Bronchial epithelial cell (primary cell): ENCODE measurements at places on chromosomes 16 and 17.

DNA sequence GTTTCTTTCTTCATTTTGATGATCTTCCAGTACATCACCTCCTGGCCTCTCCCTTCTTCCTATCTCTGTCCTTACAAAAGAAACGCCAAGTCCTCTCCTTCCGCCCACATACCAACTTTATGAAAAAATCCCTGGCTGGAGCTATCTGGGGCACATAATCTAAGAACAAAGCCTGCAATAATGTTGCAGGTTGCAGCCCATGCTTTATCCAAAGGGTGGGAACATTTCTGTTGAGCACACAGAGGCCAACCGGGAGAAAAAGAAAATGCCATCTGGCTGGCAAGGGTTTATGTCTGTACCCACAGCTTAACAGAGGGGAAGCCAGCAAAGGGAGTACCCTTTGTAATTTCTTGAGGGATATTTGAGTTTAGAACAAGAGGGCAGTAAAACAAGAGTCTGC is 409.6 kb downstream of the SOX9 start:
- DNase-seq = no peak

DNA sequence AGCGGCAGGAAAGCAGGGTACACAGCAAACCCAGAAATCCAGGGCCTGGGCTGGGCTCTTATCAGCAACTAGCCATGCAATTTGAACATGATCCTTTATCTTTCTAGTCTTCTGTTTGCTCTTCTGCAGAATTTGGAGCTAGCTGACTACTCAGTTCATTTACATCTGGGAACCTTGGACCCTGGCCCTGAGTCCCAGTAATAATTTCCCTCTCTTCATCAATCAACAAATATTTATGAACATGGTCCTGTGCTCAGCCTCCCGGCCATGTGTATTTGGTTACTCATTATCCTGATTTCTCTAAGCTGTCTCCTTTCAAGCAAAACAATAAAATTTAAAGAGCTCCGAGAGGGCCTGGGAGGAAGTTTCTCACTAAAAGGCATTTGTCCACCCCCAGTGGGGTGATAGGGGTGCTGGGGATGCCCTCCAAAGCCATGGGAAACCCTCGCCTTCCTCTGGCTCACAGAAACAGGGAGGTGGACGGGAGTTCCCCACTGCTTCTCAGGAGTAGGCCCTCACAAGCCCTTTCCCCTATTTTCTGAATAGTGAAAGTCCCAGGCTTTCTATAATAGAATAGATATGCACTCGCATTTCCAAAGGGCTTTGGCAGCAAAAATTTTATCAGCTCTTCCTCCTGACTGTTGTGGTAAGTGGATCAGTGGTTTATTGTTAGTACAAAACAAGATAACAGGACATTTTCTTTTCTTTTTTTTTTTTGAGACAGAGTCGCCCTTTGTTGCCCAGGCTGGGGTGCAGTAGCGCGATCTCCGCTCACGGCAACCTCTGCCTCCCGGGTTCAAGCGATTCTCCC is 6.9 kb upstream of the WDR59 start:
- no peak for DNase-seq

- no peak for DNase-seq
These were observed 2166.6 kb downstream of the TP53TG3F start for GRCh38 chr16:35626041-35626440.

GRCh38 chr16:74591876-74592650 is 14.9 kb downstream of the GLG1 start:
- no peak for DNase-seq

- peak; percentile 52 for DNase-seq
These were observed 27.3 kb downstream of the TBC1D16 start for GRCh38 chr17:80008383-80008840.

DNA sequence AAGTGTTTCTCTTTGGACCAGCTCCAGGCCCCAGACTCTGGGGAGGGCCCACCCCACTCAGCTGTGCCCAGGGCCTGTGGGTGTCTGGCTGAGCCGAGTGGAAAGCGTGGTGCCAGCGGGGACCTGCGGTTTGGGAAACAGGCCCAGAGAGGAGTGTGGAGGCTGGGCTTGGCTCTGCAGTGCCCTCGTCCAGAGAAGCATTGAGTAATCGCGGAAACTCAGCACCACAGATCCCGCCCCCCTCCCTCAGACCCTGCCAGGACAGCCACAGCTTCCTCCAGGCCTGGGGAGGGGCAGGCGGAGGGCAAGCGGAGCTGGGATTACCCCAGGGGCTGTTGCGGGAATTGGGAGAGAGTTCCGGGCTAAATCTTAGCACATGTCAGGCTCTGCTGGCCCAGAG is 14.6 kb upstream of the PITPNA start:
- DNase-seq = peak; percentile 85

DNA sequence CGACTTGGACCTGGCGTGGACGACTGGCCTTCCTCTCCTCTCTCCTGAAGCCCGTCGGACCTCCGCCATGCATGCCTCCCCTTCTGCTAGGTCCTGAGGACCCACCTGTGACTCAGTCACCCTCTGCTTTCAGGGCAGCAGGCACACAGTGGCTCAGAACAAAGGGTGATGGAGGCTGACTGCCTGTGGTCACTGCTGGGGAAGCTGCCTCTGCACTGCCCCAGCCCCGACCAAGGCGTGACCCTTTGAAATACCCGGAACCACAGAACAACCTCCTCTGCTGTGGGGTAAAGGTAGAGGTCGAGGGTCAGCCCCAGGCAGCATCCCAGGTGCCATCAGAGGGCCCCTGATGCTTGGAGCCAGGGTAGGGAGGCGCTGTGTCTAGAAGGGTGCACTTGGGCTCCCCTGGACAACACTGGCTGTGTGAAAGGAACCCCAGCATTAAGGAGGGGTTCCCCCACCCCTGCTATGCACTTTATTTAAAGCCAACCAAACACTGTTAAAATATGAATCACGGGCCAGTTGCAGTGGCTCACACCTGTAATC is 12.5 kb upstream of the SLC4A1 start:
- no peak for DNase-seq

DNA sequence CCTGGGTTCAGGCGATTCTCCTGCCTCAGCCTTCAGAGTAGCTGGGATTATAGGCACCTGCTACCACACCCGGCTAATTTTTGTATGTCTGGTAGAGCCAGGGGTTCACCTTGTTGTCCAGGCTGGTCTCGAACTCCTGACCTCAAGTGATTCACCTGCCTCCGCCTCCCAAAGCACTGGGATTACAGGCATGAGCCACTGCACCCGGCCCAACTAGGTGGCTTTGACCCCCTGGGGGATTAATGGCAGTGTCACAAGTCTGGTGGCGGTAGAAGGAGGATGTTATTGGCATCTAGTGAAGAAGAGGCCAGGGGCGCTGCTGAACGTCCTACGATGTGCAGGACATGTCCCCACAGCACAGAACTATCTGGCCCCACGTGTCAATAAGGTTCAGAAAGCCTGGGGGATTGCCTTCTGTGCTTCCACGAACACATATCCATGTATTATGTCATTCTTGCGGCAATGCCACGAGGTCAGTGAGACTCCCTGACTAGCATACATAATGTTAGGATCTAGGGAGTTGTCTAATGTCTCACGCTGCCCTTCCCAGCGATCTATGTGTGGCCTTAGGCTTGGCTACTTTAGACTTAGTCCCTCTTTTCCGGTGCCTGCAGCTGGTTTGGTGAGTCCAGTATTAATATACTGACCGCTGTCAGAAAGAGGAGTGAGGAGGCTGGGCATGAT is 75.8 kb downstream of the ABCC6 start:
- DNase-seq = no peak

DNA sequence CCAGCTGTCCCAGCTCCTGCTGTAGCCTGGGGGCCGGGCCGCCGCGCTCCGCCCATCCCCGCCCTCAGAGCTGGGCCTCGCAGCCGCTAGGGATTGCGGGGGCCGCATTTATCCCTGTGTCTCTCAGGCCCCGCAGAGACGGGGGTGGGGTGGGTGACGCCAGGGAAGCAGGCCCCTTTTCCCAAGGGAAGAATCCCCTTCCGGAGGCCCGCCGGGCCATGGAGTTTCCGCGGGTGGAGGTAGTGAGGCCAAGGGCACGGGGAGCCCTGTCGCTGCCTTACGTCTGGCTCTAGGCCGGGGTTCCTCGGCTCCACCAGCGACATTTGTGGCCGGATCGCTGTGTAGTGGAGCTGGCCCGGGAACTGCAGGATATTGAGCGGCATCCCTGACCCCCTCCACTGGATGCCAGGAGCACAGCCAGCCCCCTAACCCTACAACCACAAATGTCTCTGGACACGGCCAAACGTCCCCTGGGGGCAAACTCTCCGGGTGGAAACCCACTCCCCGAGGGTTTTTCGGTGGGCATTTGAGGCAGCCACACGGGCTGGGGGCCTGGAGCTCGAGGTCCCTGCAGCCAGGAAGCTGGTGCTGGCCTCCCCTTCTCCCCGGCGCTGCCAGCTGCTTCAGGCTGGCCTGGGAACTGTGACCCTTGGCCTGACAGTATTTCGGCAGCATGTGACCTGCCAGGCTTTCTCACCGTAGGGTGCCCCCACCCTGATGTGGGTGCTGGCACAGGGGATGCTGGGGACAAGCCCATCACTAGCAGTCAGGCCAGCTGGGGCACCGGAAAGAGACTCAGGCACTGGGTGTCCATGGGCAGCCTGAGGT is 12.0 kb upstream of the CD300A start:
- DNase-seq = peak; percentile 47

GRCh38 chr17:19370493-19370960 is 7.8 kb upstream of the MAPK7 start:
- no peak for DNase-seq

DNA sequence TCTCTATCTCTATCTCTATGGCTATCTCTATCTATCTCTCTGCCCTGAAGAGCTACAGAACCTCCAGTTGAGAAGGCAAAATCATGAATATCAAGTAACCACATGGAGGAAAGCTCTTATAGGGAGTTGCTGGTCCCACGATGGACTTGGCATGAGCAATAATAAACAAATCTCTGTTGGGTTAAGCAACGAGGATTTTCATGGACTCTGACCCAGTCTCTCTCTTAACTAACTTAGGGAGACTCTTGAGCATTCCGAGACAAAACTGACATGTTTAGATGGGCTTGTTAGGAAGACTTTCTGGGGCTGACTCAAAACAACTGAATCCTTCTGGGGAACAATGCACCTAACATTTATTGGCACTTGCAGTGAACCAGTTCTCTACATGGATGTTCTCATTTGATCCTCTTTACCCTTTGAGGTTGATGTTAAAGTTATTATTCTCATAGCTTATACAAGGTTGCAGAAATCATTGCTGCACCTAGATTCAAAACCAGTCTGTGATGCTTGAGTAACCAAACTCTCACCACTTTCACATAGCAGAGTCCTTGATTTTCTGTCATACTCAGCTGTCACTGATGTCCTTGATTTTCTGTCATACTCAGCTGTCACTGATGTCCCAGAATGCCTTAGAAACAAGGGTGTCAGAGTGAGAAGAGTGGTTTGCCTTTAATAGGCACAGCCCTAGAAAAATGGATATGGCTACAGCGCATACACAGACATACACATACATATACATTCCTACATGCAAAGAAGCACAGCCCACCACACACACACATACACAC is 354.6 kb upstream of the MAF start:
- no peak for DNase-seq

GRCh38 chr17:81090361-81091136 is 55.6 kb downstream of the BAIAP2 start:
- DNase-seq = peak; percentile 61

- no peak for DNase-seq
These were observed 54.8 kb downstream of the RAP1GAP2 start for GRCh38 chr17:2850991-2851390.

- peak; percentile 81 for DNase-seq
These were observed 3.9 kb downstream of the MED9 start for GRCh38 chr17:17480593-17481148.

- DNase-seq = peak; percentile 35
These were observed 4.3 kb downstream of the MT1H start for GRCh38 chr16:56673921-56674320.

DNA sequence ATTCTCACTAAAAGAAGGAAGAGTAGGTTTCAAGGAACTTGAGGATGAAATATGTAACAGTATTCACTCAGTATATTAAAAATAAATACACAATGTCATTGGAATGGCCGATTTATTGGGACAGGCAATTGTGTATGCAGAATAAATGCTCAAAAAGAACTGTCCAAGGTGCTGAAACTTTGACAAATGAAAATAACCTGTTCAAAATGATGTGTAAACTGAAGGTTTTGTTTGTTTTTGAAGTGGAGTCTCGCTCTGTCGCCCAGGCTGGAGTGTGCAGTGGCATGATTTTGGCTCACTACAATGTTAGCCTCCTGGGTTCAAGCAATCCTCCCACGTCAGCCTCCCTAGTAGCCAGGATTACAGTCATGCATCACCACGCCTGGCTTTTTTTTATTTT is 318.7 kb upstream of the RBFOX1 start:
- DNase-seq = no peak

- peak; percentile 82 for DNase-seq
These were observed 32.9 kb downstream of the CPSF4L start for GRCh38 chr17:73228748-73229236.

- no peak for DNase-seq
These were observed 99.4 kb downstream of the SALL1 start for GRCh38 chr16:51051671-51052070.

DNA sequence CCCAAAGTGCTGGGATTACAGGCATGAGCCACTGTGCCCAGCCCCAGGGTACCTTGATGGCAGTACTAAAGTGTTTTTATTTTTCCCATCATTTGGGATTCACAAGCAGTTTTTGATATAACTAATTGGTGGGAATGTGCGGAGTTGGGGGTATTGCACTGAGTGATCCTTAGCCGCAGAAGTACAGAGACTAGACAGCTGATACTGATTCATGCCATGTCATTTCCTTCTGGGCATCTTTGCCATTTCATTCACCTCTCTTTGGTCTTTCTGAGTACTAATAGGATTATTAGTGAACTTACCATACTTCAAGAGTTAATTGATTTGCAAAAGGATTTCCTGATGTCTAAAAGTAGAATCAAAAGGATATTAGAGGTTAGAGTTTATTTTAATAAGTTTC is 9.7 kb downstream of the NMT1 start:
- peak; percentile 26 for DNase-seq

- DNase-seq = peak; percentile 22
These were observed 73.5 kb downstream of the GOSR1 start for GRCh38 chr17:30550512-30551273.

DNA sequence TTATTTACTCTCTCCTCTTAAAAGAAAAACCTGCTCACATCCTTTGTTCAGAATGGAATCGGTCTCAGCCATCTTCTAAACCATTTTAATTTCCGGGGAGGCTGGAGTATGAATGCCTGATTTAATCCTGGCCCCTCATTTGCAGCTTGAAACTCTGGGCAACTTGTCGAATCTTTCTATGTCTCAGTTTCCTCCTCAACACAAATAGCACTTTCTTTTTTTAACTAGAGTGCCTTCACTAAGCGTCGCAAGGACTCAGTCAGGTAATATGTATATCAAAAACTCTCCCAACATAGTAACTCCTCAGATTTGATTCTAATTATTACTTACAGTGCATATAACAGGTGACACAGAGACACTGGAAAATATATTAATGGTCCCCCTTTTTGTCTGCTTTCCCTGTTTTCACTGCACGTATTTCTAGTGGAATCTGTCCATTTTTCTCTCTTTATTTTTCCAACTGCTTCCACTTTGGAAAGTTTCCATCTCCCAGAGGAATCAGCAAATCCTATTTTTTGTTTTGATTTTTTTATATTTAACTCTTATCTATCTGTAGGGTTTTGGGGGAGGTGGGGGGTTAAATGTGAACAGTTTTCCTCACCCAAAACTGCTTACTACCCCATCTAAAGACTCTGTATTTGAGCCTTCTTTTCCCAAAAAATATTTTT is 18.6 kb downstream of the SNN start:
- DNase-seq = no peak
